ENCODE measurements at places on chromosomes 3 and 15.
A peak's percentile ranks its signal among the peaks of the same experiment; 100 is the strongest.

- no peak for DNase-seq
These were observed at the start of gene PLXNB1 for GRCh38 chr3:48429960-48430707. Gene PLXNB1 (minus strand): TSS chr3:48430086. CDS start chr3:48424611, 5,475 bp downstream.

GRCh38 chr15:64472161-64472560 is 11.8 kb downstream of the ZNF609 start:
- DNase-seq = no peak

DNA sequence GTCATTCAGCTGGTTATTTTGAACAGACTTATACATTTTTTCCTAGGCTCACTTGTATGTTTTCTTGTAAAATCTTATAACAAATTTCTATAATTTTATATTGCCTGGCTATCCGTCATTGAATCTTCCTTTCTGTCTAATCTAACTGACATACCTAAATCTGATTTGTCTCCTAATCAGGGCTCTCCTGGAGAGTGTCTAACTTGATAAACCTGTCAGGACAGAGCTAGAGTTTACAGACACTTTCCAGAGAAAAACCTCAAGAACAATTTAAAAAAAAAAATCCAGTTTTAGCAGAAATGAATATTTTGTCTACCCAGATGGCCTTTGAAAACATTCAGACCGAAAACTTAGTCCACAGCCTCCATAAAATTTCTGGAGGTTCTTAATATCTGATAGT is 1305.8 kb downstream of the ROBO1 start:
- no peak for DNase-seq

DNA sequence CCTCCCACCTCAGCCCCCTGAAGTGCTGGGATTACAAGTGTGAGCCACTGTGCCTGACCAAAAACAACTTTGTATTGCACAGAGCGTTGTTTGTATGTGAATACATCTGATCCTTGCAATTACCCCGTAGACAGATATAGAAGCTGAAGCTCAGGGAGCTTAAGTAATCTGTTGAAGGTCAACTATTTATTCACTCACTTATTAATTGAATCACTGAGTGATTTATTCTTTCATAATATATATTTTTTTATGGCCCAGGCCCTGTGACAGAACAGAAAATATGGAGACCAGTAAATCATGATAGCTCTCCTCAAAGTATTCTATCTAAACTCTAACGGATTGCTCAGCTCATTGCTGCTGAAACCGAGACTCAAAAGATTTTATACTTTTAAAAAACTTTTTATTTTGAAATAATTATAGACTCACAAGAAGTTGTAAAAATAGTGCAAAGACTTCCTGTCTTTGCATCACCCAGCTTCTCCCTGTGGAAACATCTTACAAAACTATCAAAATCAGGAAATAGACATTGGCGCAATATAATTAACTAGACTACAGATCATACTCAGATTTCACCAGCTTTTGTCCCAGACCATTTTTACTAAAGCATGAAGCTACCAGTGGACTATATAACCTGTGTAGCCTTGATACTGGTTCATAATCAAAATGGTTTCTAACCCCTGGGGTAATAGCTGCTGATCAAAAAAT is 466.1 kb downstream of the PDCD6IP start:
- DNase-seq = peak; percentile 77

DNA sequence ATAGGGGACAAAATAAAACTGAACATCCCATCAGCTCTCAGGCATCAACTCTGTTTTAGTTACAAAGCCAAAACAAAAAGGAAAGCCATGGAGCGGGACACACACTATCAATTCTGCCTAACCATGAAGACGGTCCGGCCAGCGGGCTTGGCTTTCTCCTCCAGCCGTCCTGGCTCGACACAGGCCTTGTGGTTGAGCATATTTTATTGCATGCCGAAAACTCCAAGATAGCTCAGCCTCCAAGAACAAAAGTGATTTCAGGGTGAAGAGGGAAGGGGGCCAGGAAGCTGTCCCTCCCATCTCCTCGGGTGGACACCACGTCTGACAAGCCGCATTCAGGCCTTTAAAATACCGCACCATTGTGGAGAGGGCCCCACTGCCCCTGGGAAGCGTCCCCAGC is 31.2 kb downstream of the WNT5A start:
- DNase-seq = no peak

GRCh38 chr3:125643172-125643571 is 47.9 kb upstream of the OSBPL11 start:
- no peak for DNase-seq

DNA sequence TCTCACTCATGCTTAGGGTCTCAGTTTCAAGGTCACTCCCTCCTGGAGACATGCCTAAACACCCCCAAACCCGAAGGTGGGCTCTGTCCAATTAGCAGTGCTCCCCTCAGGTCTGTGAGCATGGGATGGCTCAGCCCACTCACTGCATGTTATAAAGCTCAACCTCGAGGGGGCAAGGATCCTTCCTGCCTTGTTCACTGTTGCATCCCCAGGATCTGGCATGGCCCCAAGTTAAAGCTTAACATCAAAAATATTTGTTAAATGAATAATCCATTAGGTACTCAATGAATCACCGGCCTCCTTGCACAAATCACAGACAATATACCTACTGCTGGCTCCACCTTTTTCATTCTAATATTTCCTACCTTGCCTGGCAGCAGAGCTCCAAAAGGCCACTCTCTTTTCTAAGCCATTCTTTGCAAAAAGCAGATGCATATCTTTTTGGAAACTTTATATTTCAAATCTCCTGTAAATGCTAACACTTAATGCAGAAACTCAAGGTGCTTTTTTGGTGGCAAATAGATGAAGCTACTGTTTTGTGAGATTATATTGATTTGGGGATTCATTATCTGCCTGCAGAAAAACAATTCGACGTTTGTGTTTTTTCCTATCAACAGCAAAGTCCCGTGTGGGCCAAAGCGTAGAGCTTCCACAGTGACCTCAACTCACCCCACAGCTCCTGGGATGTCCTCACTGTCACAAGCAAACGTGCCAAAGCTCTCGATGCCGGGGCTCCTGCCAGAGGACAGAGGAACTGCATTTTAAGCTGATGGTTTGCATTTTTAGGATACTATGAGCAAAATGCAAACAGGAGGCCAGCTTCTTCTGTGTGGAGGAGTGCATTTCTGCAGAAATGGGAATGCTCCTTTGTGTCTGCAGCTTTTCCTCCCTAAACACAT is 35.4 kb downstream of the PCOLCE2 start:
- peak; percentile 52 for DNase-seq

DNA sequence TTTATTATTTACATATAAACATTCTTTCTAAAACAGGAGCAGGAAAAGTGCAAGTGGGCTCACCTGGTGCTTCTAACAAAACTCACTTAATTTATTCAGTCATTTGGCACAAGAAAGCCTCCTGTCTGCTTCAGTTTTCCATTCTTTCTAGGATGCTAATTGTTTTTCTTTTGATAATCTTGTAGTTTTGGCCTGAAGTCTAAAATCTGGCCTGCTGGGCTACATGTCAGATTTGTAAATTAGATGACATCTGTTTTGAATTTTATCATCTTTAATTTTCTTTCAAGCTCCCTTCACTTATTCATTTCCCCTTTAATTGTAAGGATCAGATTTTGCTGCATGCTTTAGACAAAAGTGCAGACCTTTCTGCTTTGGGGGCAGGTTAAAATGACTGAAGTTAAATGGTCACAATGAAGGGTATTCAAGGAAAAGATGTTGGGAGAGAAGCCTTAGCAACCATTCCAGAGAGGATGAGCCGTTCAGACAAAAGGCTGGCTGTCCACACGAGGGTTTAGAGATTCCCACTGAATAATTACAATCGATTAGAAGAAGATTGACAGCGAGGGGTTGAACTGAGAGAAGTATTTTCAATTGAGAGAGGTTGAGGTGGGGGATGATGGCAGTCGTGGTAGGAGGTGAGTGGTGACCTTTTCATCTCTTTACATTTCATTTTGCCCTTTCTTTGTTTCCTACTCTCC is 59.9 kb upstream of the PTX3 start:
- DNase-seq = no peak

DNA sequence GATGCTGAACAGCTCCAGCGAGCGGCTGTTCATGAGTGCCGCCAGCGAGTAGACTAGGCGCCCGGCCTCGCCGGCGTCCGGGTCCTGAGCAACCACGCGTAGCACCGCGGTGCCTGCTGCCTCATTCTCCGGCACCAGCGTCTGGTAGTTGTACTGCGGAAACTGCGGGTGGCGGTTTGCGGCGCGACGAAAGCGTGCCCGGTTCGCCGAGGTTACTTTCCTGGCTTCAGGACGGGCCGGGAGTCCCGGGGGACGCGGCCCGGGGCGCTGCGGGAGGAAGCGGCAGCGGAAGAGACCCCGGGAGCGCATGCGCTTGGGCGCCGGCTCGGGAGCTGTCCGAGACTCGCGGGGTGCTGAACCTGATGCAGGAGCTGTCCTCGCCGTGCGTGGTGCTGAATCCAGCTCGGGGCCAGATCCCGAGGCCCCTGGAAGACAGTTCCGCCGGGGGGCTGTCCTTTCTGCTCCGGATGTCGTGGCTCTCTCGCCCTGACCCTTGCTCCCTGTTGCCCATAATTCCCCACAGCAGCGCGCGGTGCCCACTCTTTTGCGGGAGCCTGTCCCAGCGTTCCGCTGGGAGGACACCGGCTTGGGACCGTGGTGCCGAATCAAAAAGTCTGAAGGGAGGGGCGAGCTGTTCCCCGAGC is 1.1 kb downstream of the CELSR3 start:
- DNase-seq = peak; percentile 73

DNA sequence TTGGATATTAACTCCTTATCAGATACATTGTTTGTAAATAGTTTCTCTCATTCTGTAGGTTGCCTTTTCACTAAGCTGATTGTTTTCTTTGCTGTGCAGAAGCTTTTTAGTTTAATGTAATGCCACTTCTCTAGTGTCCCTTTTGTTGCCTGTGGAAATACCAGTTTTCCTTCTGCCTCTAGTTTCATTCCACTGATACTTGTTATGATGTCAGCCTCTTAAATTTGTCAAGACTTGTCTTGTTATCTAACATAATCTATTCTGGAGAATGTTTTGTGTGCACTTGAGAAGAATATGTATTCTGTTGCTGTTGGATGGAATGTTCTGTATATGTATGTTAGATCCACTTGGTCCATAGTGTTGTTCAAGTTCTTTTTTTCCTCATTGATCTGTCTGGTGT is 18.0 kb upstream of the CEP152 start:
- no peak for DNase-seq

DNA sequence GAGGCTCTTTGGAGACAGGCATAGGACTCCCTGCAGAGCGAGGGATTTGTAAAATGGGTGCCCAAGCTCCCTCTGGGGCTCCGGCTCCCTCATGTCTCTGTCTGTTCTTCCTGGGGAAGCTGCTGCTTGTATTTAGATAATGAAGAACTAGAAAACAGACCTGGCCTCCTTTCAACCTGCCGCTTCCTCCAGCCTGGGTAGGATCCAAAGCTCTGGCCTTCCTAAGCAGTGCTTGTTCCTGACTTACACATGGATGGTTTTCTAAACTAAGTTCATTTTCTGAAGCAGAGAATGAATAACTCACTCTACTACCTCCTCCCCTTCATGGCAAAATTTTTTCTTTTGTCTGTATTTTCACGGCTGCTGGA is 36.9 kb upstream of the MYZAP start:
- no peak for DNase-seq

DNA sequence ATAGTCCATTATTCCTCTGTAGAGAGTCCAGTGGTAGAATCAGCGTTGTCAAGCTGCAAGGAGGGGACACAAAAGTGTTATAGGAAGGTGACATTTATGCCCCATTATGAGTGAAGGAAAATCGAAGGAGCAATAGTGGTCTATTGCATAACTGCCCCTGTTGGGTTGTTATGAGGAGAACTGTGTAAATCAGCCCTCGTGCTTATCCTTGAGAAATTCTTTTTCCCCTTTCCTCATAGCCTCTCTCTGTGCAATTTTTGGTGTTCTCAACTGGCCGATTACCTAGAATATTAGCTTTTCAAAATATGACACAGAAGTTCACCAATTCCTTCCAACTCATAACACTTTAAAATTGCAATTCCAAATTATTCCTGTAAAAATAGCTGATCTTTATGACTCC is 286.6 kb downstream of the RBMS3 start:
- no peak for DNase-seq

DNA sequence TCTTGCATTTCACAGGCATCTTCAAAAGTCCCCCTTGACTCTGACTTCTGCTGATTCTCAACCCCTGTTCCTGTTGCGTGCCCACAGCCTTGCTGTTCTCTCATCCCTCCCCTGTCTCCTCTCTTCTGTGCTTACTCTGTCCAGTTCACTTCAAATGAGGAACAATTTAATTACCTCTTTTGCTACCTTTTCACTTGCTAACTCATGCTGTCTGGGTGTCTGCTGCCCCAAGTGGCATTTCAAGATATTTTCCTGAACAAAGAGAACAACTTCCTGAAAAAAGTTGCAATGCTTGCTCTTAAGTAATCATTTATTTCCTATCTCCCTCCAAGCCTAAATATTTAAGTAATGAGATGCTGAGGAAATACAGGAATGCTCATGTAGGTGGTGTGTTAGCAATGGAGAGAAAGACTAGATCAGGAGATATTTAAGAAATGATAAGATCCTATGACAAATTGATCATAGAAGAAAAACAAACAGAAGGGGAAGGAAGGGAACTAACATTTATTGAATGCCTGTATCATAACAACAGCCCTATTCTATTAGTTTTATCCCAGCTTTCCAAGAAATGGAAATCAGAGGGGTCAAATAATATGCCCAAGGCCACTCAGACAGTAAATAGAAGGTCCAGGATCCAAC is 42.2 kb downstream of the SV2B start:
- DNase-seq = peak; percentile 65

GRCh38 chr3:178325330-178325729 is 210.9 kb upstream of the KCNMB2 start:
- DNase-seq = no peak

GRCh38 chr3:171195686-171196085 is 169.2 kb upstream of the SLC2A2 start:
- no peak for DNase-seq

DNA sequence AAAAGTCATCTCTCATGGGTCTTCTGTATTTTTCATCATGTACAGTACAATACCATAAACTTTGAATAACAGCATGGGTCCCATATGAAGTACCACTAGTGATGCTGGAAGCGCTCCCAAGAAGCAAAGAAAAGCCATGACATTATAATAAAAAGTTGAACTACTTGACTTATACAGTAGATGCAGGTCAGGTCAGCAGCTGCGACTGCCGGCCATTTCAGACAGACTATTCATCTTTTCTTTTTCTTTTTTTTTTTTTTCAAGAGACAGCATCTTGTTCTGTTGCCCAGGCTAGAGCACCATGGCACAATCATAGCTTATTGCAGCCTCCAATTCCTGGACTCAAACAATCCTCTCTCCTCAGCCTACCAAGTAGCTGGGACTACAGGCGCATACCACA is 10.2 kb downstream of the RAF1 start:
- DNase-seq = no peak

- DNase-seq = no peak
These were observed 144.9 kb downstream of the FEZF2 start for GRCh38 chr3:62228467-62228866.

- DNase-seq = no peak
These were observed 107.0 kb upstream of the UBE2E1 start for GRCh38 chr3:23698652-23699313.

GRCh38 chr3:143334231-143334630 is 214.7 kb downstream of the CHST2 start:
- DNase-seq = no peak

DNA sequence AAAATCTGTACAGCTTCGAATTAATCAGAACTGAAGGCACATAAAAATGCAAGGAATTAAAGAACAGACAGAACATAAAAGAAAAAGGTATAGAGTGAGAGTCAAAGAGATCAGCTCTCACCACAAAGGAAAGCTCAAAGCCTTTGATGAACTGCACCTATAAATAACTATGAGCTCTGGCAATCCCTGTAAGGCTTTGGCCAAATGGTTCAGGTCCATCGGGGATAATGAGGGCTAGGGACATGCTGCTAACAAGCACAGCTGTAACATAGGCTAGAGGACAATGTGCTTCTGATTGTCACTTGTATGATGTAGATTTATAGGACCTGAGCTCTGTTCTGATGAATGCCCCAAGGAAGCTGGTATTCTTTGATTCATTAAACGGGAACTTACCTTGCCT is 113.9 kb upstream of the MRPL3 start:
- no peak for DNase-seq
